ENCODE measurements at places on chromosomes 13 and 19.

DNA sequence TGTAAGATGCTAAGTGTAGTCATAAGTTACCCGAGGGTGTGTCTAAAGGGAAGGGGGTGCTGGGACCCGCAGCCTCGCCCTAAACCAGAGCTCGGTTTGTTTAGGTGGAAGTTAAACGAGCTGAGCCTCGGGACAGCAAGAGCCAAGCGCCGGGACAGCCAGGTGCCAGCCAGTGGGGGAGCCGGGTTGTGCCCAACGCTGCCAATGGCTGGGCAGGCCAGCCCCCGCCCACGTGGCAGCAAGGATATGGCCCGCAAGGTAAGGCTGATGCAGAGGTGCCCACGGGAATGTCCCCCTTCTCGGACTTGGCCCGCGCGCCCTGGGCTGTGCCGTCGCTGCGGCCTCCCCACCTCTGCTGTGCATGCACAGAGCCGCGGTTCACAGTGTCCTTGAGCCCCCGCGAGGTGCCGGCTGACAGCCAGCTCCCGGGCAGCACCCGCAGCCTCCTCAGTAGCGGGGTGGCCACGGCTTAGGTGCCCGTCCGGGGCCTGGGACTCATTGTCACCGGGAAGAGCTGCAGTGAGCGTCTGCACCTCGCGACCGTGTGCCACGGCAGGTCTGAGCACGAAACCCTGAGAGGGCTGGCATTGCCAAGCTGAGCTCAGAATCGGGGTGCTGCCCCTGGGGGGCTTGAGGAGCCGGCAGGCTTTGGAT lies 9.3 kb upstream of the RPS15 start:
- no peak for DNase-seq

DNA sequence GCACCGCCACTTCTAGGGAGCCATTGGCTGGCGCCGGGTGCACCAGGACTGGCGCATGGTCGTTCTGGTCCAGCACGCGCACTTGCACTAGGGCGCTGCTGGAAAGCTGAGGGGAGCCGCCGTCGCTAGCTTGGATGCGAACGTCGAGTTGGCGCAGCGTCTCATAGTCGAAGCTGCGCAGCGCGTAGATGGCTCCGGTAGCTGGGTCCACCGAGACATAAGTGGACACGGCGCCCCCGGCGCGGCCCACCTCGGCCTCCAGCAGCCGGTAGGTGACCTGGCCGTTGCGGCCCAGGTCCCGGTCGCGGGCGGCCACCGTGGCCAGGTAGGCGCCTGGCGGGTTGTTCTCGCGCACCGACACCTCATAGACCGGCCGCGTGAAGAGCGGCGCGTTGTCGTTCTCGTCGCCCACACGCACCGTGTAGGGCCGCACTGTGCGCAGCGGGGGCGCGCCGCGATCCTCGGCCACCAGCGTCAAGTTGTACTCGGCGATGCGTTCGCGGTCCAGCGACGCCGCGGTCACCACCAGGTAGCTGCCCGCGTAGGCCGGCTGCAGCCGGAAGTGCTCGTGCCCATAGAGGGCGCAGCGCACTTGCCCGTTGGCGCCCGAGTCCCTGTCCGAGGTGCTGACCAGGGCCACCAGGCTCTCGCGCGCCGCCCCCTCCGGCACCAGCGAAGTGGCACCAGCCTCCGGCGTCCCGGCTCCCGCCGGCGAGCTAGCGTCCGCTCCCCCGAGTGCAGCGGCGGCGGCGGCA lies 1.7 kb downstream of the PCDH8 start:
- peak; percentile 50 for DNase-seq

GRCh38 chr19:35718345-35719041 lies 690 bp downstream of the KMT2B start:
- DNase-seq, result peak; percentile 66

- DNase-seq, result peak; percentile 62
These were observed 38.7 kb upstream of the C1QTNF9 start for GRCh38 chr13:24270639-24271141.

- no peak for DNase-seq
These were observed 6.2 kb upstream of the WBP4 start for GRCh38 chr13:41054919-41055619.

- no peak for DNase-seq
These were observed 18.2 kb upstream of the MEIS3 start for GRCh38 chr19:47437500-47437899.

GRCh38 chr19:53868091-53868891 lies 608 bp downstream of the MYADM start:
- DNase-seq, result peak; percentile 44

- no peak for DNase-seq
These were observed 151.7 kb upstream of the TSHZ3 start for GRCh38 chr19:31500946-31501345.

DNA sequence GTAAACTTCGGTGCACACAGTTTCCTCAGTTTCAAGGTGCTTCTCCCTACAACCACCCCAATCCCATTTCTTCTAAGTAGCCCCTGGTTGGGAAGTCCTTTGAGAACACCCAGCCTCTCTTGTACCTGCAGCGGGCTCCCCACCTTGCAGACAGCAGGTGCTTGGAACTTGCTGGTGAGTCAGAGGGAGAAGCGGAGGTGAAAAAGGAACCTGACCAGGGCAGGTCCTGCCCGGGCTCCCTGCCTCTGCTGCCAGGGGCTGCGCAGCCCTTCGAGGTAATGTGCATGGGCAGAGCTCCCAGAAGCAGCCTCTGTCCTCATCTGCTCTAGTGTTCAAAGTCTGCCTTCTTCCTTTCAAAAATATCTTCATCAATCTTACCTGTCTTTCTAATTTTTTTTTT lies 274.0 kb upstream of the SOX1 start:
- DNase-seq, result no peak
